ENCODE measurements at places on chromosomes 16 and 17.
A peak's percentile ranks its signal among the peaks of the same experiment; 100 is the strongest.

DNA sequence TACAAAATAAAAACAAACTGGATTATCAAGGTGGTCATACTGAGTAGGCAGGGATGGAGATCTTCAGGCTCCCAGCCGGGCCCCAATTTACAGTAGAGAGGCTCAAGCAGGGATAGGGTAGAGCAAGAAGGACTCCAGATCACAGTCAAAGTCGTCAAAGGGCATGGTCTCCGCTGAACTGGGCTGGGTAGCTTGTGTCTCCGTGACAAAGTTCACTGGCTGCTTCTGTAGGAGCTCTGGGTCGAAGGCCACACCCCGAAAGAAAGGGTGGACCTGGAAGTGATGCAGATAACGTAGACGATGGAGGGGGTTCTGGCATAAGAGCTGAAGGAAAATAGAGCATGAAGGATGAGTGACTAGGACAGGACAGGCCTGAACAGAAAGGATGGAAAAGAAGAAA lies 3.6 kb downstream of the RSKR start:
- DNase-seq = no peak

- DNase-seq = no peak
Observed at GRCh38 chr16:69610356-69610755, 44.6 kb downstream of the NFAT5 start.

GRCh38 chr17:73189417-73190099 lies 3.3 kb upstream of the COG1 start:
- DNase-seq = peak; percentile 50

DNA sequence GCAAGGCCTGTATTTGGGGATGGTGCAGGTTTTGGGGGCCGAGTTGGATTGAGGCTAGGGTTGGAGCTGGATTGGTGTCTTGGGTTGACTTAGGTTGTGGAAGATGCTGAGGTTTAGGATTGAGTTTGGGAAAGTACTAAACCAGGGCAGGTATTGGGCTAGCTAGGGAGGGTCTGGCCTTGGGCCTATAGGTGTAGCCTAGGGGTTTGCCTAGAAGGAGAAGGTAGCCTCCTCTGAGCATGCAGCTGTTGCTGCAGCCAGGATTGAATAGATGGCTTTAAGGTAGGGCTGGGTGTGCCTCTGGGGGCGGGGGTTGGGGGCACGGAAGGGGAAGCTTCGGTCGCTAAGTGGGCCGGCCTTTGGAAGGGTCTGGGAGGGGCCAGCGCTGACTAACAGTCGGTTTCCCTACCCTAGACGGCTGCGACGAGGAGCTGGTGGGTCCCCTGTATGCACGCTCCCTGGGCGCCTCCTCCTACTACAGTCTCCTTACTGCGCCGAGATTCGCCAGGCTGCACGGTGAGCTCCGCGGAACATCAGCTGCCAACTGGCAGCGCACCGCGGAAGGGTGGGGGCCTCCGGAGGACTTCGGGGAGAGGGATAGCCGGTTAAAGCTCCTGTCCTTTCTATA lies 1.2 kb downstream of the CNTNAP1 start:
- no peak for DNase-seq

- DNase-seq = peak; percentile 49
Observed at GRCh38 chr17:37276475-37276874, 99.3 kb upstream of the C17orf78 start.

DNA sequence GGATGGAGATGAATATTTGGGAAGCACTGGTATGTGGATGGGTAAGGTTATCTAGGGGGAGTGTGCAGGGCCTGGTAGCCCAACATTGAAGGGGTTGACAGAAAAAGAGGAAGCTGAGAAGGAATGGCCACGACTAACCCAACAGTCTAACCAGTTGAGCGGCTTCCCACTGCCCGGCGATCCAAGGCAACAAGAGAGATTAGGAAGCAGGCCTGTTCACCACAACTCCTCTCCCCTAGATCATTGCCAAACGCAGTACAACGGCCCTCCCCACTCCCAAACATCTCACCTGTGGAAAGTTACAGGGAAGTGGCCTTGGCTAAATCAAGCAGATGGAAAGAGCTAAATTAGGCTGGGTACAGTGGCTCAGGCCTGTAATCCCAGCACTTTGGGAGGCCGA lies 11.2 kb upstream of the RANGRF start:
- no peak for DNase-seq

DNA sequence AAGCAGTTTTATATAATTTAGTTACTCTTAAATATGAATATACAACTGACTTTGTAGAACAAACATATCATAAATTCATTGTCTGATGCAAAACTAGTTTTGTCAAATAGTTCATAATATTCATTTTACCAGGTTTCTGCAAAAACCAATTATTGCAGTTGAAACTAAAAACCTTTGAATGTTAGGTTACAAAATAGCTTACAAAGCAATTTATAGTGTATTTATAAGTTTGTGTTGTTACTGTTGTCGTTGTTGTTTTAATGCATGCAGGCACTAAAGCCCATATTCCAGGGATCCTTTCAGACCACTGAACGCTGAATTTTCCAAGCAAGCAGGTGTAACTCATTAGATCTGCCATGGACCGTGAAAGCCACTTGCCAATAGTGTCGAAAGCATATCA lies 427.6 kb downstream of the ZFHX3 start:
- DNase-seq = no peak

DNA sequence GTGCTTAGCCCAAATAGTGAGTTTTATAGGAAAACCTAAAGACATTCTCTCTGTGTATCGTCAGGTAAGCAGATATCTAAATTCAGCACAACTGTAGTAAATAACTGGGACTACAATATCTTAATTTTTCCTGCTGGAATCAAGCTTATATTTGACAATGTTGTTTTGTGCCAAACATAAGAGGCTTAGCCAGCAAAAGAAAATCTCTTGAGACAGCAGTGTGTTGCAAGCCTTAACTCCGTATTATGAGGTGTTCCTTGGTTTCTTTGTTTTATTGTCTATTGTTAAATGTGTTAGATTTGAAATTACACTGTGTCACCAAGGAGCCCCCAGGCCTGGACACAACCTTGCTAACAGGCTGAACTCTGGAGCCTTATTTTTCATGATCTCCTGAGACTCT lies 1570.6 kb upstream of the GOT2 start:
- no peak for DNase-seq

- no peak for DNase-seq
Observed at GRCh38 chr17:33684735-33685134, 391.6 kb upstream of the ASIC2 start.

DNA sequence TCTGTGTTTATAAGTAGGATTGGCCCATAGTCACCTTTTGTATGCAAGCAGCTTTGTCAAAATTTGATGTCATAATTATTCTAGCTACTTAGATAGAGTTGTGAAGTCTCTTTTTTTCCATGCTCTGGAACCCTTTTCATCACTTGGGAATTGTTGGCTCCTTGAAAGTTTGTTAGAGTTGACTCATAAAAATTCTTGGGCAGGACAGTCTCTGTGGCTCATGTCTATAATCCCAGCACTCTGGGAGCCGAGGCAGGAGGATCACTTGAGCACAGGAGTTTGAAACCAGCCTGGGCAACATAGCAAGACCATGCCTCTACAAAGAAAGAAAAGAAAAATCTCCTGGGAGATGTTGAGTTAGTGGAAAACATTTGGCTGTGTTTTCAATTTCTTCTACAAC lies 45.7 kb upstream of the MRC2 start:
- no peak for DNase-seq

DNA sequence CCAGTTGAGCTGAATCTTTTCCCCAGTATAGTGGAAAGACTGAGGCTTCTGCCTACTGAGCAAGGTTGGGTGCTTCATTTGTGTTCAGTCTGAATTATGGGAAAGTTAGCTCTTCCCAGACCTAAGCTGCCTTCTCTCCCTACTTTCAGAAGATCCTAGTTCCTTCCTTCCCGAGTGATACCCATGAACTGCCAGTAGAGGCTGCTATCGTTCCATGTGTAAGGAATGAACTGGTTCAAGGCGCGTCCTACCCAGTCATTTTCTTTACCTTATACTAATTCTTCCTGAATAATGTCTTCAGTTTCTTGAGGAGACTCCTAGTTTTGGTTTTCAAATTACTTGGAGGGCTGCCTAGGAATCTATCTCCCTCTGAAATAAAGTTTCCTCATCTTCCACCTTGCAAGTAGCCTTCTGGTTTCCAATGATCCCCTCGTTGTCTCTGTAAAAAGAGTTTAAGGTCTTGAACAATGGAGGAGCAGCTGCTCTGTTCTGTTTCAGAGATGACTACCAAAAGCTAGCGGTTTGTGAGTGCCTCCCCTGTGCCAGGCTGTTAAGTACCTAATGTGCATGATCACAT lies 934 bp upstream of the AOC2 start:
- peak; percentile 78 for DNase-seq

GRCh38 chr17:5702951-5703510 lies 118.7 kb upstream of the NLRP1 start:
- no peak for DNase-seq

- DNase-seq = no peak
Observed at GRCh38 chr16:57031156-57031555, 41.8 kb downstream of the NLRC5 start.

GRCh38 chr17:63445571-63445953 lies 544 bp downstream of the CYB561 start:
- DNase-seq = peak; percentile 56

- no peak for DNase-seq
Observed at GRCh38 chr17:42098730-42099399, 592 bp upstream of the ZNF385C start.

- no peak for DNase-seq
Observed at GRCh38 chr17:31391496-31391949, at the start of gene RAB11FIP4. RAB11FIP4 (plus strand) TSS chr17:31391675; CDS start chr17:31391853, 178 bp downstream.

- DNase-seq = no peak
Observed at GRCh38 chr17:82366749-82367148, 4.8 kb upstream of the UTS2R start.

- DNase-seq = no peak
Observed at GRCh38 chr17:63292421-63292820, 153.7 kb downstream of the CYB561 start.

DNA sequence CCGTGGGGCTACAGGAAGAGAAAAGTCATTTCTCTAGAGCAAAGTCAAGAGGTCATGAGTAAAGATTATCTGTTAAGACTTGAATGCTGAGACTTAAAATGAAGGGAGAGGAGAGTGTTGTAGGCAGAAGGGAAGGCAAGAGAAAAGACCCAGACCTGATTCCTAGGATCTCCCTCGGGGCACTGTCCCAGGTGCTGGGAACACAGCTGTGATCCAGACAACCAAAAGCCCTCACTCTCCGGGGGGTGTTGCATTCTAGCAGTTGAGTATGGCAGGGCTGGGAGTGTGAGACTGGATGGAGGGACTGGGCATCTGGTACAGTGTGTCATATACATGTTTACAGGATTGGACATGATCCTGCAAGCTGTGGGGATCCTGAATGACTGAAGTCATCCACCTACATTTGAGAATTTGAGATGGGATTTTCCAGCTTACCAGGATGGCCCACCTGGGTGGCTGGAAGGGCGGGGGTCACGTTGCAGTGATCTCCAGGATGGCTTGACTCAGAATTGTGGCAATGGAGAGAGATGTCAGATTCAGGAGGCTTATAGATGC lies 29.1 kb downstream of the ARSG start:
- DNase-seq = no peak

DNA sequence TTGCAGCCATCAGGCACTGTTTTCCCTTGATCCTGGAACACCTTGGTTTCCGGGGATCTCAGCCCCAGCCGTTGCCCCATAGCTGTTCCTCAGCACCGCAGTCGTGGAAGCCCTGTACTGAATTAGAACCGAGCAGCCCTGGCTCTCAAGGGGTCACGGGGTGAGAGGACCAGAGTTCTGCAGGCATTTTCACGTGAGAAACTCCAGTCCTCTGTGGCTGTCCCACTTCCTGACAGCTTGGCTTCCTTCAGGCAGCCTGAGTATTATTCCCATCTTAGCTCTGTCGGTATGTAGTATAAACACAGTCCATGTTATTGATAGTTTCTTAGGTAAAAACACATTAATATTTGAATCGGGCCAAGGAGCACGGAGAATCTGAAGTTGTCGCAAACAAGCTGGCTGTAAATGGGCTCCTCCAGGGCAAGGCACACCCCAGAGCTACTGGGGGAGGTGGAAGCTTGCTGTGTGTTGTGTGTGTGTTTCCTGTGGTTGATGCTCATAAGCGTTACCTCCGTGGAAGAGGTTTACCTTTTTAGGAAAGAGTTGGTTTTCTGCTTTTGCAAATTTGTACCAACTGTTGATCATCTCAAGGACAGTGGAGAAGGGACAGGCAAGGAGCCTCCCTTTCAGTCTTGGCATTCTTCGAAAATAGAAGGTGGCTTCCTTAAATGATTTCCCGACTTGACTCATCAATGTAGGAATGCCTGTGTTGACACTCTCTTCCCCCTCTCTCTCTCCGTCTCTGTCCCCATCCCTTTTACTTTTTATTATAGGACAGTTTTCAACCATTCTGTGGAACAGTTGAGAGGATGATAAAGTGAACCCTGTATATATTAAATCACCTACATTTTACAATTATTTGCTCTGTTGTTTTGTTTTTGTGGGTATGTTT lies 208.9 kb upstream of the CHMP6 start:
- no peak for DNase-seq

DNA sequence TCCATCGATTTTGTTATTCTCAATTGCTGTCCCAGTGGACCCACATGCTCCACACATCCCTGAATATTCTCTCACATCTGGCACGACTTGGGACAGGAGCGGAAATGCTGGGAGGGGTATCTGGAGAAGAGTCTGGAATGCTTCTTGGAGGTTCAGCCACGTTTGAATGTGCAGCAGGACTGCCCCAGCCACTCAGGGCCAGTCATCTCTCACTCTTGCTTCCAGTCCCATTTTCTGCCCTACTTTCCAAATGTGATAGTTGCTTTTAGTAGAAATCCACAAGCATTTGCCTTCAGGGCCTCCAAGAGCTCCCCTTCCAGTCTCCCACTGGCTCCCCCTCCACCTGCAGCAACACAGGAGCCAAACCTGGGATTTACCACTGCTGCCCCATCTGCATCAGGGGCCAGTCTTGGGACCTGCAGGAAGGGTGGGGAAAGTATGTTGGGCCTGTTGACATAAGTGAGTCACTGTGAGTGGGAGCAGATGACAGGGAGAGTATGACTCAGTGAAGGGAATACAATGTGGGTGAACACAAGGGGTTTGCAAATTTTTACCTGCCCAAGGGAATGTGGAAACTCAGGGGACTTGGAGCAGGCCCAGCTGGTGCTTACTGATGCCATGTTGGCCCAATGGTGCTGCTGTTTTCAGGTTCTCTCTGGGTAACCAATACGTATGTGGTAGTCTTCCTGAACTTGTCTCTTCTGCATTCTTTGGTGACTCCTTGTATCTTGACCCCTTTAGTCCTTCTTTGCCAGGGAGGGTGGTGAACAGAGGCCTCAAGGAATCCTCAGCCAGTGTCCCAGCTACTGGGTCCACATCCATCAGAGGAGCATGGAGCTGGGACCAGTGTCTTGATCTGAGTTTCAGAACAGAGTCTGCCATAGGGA lies 78.8 kb upstream of the CRHR1 start:
- peak; percentile 91 for DNase-seq

DNA sequence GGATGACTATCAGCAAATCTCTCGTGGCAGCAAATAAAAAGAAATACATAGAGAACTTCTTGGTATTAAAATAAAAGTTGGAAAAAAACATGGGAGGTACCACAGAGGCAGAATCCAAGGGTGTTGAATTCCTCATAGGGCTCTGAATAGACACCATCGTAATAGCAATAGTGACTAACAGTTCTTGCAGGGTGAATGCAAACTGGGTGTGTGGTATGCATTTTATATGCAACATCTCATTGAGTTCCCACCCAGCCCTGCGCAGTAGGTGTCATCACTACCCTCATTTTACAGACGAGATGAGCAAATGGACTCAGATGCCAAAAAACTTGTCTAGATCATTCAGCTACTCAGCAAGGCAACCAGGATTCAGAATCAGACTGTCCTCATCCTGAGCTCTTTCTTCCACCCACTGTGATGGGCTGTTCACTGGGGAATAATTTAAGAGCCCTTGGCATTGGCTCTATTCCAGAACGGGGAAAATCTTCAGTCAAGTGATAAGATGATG lies 354.6 kb upstream of the CDH11 start:
- peak; percentile 3 for DNase-seq

GRCh38 chr17:44924107-44924544 lies 8.8 kb upstream of the GFAP start:
- no peak for DNase-seq

Data from RWPE1 (cell line).